Naive thymus-derived CD4-positive, alpha-beta T cell (primary cell): ENCODE measurements at places on chromosomes 5 and 9.

DNA sequence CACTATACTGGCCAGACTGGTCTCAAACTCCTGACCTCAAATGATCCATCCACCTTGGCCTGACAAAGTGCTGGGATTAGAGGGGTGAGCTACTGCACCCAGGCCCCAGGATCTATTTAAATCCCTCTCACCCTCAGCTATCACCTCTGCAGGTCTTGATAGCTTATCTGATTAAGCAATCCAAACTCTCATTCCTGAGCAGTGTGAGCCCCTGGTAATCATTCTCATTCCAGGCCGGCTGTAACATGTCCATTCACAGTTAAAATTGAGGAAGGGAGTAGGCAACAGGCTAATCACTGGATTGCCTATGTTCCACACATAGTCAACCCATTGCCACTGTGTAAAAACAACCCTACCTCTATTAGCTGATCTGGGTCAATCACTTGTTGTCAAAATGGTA lies 111.1 kb downstream of the AGTPBP1 start:
- no peak for DNase-seq

- no peak for DNase-seq
Observed at GRCh38 chr5:5575461-5575860, 153.0 kb downstream of the ICE1 start.

DNA sequence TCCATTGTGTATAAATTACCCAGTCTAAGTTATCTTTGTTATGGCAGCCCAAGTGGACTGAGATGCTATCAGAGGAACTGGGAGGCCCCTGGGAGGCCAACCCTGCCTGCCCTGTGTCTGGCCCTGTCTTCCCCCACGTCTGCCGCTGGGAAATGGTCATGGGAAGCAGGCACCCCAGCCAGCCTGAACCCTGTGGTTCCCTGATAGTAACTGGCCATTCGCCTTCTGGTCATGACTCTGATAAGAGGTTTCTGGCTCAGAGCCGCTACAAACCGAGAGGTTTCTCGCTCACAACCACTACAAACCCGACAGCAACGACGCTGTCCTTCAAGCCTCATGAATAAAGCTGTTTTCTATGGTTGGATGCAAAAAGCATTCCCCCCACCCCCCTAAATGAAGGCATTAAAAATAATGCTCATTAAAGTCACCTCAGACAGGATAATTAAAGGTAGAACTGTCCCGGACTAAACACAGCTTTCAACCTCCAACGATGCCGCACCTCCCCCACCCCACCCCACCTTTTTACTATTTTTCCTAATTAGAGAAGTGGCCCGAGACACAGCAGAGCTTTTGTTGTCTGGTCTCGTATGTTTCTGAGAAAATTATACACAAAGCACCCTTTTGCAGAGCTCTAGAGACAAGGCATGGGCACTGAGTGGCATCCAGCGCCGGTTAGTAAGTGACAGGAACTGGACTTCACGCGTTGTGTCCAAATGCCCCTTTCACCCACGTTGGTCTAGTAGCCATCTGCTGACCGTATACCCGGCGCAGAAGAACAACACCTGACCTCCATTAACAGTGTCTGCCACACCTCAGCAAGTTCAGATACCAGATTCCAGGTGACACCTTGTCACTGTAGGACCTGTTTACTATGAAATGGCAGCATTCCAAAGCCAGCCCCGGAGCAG lies 140.8 kb downstream of the COL23A1 start:
- no peak for DNase-seq

- DNase-seq: no peak
Observed at GRCh38 chr9:18543406-18544192, 69.6 kb downstream of the ADAMTSL1 start.

DNA sequence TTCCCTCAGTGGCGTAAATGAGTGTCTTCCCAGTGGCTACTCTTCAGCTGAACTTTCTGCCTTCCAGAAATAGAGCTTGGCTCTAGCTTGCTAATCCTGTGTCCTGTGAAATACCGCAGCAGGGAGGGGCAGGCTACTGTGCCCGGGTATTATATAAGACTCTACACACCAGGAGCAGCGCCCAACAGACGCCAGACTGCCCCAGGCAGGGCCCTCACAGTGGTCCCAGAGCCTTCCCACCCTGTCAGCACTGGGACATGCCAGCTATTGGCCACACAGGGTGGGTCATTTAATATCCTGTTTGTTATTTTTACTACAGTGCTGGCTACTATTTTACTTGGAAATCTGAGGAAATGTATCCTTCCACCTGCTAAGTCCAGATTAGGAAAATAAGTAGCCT lies 121.0 kb downstream of the FEM1C start:
- DNase-seq: no peak

DNA sequence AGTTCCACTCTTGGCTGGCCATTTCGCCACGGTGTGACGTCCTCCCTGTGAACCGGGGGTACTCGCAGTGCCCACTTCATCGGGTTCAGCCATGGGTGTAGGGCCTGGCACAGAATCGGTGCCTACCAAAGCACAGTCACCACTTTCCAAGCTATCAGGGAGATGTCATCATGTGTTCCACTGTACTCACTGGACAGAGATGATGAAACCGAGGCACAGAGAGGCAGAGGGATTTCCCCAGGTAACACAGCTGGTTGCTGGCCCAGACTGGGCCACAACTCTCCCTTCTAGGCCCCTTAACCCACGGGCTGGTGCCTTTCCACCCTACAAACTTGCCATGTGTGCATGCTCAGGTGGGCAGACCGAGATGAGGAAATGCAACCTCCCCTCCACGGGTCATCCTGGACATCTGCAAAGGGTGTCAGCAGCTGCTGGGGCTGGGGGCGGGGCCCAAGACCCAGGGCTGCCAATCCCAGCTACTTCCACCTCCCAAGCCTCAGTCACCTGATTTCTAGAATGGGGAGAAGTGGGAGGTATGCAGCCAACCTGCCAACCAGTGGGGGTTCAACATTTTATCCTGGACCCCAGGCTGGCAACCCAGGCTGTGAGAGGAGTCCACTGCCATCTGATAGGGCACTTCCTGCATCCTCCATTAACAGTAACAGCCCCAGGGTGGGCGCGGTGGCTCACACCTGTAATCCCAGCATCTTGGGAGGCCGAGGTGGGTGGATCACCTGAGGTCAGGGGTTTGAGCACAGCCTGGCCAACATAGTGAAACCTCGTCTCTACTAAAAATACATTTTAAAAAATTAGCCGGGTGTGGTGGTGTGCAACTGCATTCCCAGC lies 893 bp upstream of the SH2D3C start:
- DNase-seq: no peak

- no peak for DNase-seq
Observed at GRCh38 chr9:117744856-117745389, 40.7 kb downstream of the TLR4 start.

DNA sequence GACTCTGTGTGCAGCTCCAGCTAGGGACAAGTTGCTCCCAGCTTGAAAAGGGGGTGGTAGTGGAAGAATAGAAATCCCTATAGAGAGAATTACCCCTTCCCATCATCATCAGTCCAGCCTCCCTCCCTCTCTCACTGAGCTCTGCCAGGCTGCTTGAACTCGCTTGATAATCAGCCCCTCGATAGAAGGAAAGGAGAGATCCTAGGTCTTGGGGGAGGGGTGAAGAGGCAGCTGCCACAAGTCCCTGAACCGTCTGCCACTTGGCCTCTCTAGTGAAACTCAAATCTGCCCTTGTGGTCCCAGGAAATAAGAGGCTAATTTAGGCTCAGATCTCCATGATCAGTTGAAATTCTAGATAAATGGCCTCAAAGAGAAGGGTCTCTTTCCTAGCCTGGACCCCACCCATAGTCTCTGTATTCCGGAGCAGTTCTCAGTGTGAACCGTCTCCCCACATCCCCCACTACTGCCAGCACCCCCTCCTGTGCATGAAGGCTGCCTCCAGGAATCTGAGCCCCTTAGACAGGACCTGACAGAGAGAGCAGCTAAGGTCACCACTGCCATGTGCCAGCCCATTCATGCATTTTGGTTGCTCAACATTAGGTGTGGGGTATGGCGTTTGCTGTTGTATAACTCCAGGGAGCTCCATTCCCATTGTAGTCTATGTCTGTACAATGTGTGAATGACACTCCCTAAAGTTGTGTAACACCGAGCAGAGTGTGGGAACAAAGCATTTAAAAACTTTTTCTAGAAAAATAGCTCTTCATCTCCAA lies 5.5 kb downstream of the DNAJB5 start:
- DNase-seq: no peak

GRCh38 chr9:132826621-132827365 lies 51.3 kb downstream of the AK8 start:
- DNase-seq: no peak

DNA sequence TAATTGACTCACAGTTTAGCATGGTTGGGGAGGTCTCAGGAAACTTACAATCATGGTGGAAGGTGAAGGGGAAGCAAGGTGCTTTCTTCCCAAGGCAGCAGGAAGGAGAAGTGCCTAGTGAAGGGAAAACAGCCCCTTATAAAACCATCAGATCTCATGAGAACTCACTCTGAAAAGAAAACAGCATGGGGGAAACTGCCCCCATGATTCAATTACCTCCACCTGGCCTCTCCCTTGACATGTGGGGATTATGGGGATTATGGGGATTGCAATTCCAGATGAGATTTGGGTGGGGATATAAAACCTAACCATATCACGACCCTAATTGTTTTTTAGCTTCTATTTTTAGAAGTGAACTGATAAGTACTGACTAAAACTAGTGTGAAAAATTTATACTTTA lies 1377.5 kb upstream of the DMAC1 start:
- DNase-seq: no peak

DNA sequence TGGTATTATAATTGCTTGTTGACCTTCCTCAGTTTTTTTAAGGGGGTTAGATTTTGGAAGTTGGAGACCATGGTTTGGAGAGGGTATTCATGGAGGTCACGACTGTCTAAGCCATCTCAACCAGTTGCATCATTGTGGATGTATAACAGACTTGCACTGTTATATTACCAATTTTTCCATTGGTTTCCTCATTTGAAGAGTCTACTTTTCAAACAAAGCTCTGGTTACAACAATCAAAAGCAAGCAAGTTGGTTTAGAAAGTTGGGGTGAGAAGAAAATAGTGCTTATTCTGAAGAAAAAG lies 103.3 kb downstream of the RPS23 start:
- no peak for DNase-seq

- DNase-seq: no peak
Observed at GRCh38 chr9:79131246-79131774, 440.5 kb upstream of the TLE4 start.

- DNase-seq: no peak
Observed at GRCh38 chr5:10115669-10116068, 134.0 kb downstream of the ATPSCKMT start.

DNA sequence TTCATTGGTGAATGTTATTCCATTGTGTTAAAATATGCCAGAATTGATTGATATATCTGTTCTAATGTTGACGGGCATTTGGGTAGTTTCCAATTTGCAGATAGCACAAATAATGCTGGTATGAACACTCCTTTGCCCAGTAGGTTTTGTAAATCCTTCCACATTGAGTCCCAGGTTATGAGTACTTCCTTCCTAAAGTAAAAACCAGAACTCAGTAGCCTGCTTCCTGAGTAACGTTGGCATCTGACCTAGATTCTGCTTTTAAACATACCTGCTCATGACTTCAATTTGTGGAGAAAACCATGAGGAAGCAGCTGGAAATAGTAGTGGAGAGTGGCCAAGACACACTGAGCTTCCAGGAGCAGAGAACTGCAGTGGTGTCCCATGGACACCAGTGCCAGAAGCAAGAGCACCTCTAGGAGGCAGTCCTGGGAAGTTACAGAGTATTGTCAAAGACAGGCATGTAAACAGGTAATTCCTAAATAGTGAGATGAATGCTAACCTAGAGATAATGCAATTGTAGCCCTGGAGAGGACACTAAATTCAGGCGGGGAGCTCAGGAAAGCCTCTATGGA lies 24.3 kb upstream of the RASGRF2 start:
- no peak for DNase-seq

GRCh38 chr5:80960531-80961375 lies 590 bp downstream of the RASGRF2 start:
- DNase-seq: peak; percentile 51

GRCh38 chr9:113153599-113153998 lies 2.8 kb downstream of the SLC31A2 start:
- no peak for DNase-seq

DNA sequence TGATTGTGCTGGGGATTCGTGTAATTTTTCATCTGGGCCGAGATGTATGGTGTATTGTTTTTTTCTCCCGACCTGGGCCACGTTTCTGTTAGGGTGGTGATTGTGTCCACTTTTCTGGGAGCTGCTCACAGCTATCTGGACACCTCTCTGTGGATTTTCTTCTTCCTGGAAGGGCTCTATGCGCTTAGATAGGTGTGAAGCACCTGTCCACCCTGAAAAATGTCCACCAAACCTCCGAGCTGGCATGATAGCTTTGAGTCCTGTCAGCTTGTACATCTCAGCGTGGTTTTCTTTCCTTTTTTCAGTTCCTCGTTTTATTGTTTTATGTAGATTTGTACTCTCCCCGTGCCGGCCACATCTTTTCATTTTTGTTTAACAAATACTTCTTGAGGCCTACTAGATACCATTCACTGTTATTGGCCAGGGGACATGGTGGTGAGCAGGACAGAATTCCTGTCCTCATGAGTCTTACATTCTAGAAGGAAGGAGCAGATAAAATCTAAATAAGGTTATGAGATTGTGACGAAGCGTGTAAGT lies 1.1 kb downstream of the UGCG start:
- DNase-seq: peak; percentile 20

DNA sequence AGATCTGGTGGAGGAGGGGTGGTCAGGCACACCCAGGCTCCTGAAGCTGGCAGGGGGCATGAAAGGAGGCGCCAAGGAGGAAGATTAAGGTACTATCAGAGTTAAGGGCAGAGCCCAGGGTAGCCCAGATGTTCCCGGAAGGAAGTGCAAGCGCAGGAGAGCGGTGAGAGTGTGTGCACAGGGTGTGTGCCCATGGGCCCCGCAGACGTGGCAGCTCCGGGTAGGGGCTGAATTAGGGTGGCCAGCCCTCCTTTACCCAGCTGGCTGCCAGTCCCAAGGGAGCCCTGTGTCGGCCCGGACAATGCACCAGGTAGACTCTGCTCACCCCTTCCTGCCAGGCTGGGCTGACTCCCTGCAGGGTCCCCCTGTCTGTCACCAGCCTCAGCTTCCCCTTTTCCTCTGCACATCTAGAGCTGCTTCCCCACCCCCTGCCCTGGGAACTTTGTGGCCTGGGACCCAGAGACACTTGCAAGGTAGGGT lies at the start of gene SMIM33:
SMIM33 (plus strand) TSS at position 184 of the 480 bp plus-strand sequence; CDS start at position 302, 118 bp downstream.
- DNase-seq: no peak

DNA sequence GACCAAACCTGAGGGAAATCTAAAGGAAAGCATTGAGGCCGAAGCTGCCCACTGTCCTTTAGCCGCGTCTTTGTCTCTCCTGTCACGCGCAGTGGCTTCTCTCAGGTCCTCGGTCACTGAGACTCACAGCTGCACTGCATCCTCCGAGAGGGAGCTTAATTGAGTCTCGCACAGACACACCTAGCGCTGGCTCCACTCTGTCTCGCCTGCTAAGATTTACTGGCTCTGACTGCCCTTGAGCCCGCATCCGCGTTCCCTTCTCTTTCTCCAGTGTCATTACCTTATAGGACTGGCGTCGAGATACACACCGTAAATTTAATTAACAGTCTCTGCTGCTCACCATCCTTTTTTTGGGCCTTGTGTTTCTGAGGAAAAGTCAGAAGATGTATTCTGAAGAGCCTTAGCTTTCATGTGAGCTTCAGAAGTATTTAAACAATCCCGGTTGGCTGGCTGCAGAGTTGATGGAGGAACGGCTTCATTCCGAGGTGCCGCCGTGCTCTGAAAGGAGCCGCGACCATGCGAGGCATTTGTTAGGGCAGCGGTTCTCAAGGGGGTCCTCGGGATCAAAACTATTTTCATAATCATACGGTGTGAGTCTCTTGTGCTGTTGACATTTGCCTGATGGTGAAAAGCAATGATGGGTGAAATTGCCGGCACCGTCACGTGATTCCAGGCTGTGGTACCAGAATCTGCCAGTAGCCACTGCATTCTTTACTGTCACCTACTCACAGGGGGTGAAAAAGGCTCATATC lies 58.3 kb downstream of the GPR107 start:
- DNase-seq: no peak

- DNase-seq: no peak
Observed at GRCh38 chr9:130347931-130348330, 82.4 kb downstream of the HMCN2 start.
